ENCODE measurements at places on chromosomes 5 and 9.
A peak's percentile ranks its signal among the peaks of the same experiment; 100 is the strongest.

GRCh38 chr9:126723807-126724172, 81.0 kb upstream of the ZBTB43 start:
- DNase-seq, result no peak

- peak; percentile 96 for DNase-seq
Measured at GRCh38 chr5:74241751-74242140, 398.8 kb downstream of the ENC1 start.

DNA sequence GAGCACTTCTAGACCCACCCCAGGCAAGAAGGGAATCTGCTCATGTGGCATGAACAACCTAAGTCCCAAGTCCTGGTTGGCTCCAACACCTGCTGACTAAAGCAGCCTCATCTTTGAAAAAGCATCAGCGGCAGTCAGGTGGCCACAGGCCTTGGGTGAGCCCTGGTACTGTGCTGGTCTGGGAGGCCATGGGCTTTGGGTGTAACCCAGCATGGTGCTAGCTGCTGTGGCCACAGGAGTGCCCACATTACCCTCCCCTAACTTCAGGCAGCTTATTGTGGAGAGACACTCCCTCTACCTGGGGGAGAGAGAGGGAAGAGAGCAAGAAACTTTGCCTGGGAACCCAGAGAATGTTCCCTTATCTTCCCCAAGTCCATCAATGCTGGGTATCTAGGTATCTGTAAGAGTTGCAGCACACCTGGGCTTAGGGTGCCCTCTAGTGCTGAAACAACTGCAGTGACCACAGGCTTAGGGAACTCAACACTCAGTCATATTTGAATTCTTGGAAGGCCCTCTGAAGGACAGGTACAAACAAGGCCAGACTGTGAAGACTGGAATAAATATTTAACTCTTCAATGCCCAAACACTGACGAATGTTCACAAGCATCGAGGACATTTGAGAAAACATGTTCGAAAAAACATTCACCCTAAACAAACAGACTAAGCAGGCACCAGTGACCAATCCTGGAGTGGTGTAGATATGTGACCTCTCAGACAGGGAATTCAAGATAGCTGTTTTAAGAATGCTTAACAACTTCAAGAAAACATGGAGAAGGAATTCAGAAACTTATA, 69.9 kb upstream of the OR2K2 start:
- peak; percentile 72 for DNase-seq

DNA sequence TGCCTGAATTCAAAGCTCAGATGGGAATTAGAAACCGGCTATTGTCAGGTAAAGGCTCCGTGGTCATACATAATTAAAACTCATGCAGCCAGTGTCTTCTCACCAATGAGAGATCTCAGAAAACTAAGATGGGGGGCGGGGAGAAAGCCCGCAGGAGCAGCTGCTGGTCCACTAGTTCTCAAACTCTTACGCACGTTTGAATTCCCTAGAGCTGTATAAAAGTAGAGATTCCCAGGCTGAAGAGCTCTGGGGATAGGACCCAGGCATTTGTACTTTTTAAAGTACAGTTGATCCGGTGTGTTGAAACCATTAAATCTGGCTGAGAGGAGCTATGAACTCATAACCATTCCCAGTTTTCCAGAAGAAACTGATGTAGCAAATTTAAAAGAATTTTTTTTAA, 68.5 kb downstream of the FRMD3 start:
- no peak for DNase-seq

DNA sequence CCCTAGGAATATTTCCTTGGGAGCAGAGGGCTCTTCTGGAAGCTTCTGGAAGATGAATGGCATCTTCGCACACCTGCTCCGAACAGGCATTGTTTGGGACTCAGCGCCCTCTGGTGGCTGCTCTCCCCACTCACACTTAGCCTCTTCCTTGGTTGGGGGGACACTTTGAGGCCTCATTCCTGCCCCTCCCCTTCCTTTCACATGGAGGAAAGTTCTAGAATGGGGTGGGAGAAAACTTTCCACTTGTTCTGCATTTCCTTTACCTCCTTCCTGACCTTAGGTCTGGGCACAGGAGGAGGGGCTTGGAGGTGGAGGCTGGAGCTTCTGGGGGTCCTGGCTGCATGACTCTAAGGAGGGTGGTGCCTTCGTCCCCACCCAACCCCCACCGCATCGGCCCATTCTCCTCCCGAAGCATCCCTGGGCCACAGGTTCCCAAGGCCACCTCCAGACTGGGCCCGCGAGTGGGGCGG, 19.3 kb upstream of the SMIM32 start:
- peak; percentile 79 for DNase-seq

- DNase-seq, result no peak
Measured at GRCh38 chr5:149274939-149275338, 3.3 kb downstream of the AFAP1L1 start.

GRCh38 chr9:21969951-21970799, 24.0 kb downstream of the CDKN2A start:
- DNase-seq, result no peak

DNA sequence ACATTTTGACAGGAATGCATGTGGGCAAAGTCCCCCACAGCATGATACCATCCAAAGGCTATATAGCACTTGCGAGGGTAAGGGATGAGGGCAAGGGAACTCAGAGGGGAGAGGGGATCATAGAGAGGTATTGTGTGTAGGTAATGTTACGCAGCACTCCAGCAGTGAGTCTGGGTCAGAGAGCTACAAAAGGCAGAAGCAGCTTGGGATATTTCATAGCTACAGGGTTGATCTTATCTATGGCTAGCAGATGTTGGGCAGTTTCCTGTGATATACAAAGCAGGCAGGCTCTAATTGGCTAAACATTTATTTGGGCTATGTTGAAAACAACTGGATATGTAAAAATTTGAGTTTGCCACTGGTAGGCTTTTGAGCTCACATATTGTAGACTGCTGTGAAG, 17.8 kb upstream of the SLCO4C1 start:
- no peak for DNase-seq

- peak; percentile 62 for DNase-seq
Measured at GRCh38 chr5:131635684-131636572, 899 bp upstream of the RAPGEF6 start.

DNA sequence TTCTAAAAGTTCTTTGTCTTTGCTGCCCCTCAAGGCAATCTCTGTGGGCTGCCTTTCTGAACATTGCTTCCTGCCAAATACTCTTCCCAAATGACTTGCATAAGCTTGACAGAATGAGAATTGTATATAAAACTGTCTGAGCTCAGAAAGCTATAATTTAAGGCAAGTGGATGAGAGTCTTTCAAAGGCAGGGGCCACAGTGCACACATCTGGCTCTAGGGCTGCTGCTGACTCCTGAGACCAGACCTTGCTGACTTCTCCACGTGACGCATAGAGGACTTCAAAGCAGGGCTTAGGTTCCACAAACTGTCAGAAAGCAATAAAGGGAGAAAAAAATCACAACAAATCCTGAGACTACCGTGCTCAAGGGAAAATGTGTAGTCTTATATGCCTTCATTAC, 79.4 kb upstream of the DIRAS2 start:
- no peak for DNase-seq

GRCh38 chr9:132200706-132201105, 38.8 kb downstream of the NTNG2 start:
- DNase-seq, result no peak

DNA sequence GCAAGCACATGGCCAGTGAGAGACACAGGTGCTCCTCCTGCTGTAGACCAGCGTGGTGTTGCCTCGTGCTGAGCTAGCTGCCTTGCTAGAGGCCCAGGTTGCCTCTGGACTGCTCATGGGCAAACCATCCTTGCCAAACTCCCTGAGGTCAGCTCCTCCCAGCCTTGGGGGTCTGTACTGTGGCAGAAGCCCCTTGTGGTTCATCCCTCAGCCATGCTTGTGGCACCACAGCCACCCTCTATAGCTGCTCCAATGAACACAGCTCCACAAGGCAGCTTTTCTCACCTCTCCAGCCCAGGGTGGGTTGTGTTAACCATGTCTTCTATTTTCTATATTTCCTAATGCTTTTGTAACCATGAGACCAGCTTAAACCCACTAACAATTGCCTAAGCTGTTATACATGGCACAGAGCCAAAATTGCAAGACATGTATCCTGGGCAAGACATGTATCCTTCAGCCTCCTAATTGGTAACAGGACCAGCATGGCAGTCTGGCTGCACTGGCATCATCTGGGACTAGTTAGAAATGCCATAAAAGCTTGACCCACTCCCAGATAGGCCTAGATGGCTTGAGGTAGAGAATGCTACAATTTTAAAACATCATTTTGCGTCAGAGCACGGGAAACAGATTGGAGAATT, 183.1 kb upstream of the S1PR3 start:
- DNase-seq, result no peak

DNA sequence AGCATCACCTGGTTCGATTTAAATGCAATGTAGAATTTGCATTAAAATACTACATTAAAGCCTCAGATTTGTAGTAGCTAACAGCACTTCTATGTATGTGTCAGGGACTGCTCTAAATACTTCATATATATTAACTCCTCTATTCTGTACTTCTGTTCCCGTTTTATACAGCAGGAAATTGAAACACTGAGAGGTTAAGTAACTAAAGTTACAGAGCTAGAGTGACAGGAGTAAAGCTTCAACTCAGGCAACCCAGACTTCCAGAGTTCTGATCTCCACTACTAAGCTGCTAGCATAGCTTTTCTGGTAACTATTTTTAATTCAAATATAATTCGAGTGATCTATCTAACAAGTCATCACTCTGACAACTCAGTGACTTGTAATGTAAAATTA, 619 bp upstream of the APC start:
- no peak for DNase-seq

- no peak for DNase-seq
Measured at GRCh38 chr9:116027951-116028350, 125.6 kb upstream of the PAPPA start.

DNA sequence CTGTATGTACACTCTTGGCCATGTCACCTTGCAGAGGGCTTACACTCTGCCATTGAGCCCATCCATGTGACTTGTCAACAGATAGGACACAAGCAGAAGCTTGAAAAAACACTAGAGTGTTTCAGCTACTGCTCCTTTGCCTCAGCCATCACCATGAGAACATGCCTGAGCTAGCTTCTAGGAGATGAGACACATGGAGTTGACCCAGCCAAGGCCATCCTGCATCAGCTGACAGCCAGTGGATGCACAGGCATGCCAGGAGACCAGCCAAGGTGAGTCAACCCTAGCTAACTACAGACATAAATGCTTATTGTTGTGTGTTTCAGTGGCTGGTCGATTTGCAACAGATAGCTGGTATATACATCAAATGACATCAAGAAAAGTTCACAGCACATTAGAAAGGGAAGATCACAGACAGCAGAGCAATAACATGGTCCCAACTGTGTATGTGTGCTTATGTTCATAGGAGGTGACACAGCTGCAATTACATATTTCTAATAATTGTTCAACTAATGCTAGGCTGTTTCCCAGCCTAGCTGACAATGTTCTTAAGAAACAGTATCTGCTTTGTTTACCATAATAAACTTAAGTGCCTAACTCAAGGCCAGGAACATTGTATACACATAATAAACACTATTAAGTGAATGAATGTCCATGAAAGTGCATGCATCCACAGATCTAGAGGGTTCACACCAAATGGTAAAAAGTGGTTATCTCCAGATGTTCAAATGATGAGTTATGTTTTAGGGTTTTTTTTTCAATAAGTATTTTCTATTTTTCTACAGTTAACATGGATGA, 105.7 kb downstream of the SPOCK1 start:
- no peak for DNase-seq

DNA sequence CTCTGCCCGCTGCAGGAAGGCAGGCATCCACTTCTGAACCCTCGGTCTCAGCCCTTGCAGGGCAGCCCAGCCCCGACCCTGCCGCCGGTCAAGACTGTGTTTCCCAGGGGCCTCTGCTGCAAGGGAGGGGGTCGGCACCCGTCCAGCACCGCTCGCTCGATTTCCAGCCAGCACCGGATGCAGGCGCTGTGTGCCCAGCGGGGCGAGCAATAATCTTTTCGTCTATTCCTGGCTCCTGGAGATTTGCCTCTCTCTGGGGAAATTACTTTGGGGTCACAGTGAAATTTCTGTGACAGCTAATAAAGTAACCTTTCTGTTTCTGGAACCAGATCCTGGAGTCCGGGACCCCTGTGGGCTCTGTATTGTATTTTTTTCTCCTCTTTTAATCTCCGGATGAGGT, 155.3 kb downstream of the COL23A1 start:
- DNase-seq, result no peak

GRCh38 chr5:179123491-179124272, 63.5 kb downstream of the ZNF354C start:
- DNase-seq, result no peak

- no peak for DNase-seq
Measured at GRCh38 chr9:84499969-84500582, 159.5 kb upstream of the SLC28A3 start.

DNA sequence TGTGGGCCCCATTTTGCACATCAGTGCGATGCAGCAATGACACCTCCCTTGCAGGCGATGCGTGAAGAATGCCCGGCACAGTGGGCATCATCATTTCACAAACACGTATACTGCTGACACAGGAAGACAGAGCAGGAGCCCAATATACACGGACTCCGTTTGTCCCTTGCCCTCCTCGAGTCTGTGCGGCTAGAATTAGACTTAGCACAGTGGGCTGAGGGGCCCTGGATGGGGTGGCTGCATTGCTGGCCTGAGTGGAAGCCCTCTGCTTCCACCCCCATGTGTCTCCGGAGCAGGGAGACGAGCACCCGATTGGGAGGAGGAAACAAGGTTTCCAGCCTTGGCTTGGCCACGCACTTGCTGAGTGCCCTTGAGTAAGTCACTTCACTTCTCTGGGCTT, 40.8 kb downstream of the GSN start:
- no peak for DNase-seq
